Neural progenitor cell (in vitro differentiated cells): ENCODE measurements at places on chromosomes 7 and 10.

GRCh38 chr10:10647331-10647730 lies 370.3 kb upstream of the CELF2 start:
- no peak for DNase-seq

DNA sequence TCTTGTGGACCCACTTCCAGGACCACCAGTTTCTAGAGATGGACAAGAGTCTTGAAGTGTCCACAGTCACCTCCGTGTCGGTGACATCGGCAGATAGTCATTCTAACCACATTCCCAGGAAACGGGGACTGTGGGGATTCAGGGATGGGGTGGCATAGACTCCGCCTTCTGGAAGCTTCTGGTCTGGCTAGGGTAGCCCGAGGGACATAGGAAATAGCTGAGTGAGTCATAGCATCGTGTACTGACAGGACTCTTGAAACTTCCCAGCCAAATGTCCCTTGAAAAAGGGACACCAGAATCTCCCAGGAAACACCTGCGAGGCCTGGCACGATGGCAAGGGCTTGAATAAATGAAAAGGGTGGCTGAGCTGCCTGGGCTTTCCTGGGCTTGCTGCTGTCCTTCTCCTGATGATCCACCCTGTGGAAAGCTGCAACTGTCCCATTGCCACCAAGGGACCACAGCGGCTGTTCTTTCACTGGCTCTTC lies 84.1 kb upstream of the LRRC4 start:
- DNase-seq = no peak

GRCh38 chr7:106169821-106170610 lies 57.9 kb upstream of the SYPL1 start:
- DNase-seq = no peak

DNA sequence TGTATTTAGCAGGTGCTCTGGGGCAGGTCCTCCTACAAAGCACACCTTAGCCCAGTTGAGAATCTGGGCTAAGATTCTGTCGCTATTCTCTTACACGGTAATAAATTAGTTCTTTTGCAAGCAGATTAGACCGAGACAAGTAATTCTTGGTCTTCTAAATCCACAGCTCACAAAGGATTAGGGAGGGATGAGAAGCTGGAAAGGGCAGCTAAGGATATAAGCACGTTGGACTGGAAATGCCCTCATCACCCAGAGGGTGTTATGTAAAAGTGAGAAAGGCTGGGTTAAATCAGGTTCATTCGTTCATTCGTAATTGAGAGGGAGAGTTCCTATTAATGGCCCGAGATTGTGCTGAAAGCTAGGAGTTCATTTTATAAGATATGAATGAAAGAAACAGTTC lies 41.8 kb downstream of the PFKFB3 start:
- DNase-seq = peak; percentile 28

GRCh38 chr7:77184990-77185389 lies 14.6 kb downstream of the FGL2 start:
- no peak for DNase-seq

- DNase-seq = no peak
Measured at GRCh38 chr10:52649511-52649910, 123.1 kb downstream of the MBL2 start.

DNA sequence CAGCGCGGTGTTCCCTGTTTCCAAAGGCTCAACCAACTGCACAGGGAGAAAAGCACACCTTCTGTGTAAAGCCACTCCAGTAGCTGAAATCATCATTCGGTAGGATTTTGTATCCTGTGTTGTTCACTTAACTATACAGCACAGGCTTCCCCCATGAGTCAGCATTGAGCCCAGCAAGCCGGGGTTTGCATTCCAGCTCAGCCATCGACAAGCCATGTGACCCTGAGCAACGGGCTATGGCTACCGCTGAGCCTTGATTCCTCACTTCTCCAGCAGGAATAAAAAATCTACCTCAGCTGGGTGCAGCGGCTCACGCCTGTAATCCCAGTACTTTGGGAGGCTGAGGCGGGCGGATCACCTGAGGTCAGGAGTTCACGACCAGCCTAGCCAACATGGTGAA lies 44.1 kb upstream of the ATP6V0A4 start:
- DNase-seq = peak; percentile 31

DNA sequence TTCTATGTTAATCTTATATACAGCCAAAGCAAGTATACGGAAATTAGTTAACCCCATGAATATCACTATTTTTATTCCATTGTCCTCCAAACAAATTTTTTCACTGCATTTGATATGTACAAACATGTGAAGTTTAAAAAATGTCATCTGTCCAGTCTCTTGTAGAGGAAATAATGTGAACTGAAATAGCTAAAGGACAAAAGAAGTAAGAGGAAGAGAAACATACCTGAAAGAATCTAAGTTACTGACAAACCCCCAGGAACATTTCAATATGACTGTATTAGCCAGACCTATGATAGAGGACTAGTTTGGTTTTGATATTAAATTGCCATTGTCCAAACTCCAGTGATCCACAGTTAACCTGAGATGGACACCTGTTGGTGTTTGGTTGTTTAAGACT lies 80.6 kb downstream of the NRCAM start:
- no peak for DNase-seq

GRCh38 chr7:1505731-1506550 lies 1.8 kb upstream of the INTS1 start:
- DNase-seq = no peak

GRCh38 chr10:90788968-90789367 lies 68.9 kb downstream of the HTR7 start:
- no peak for DNase-seq

DNA sequence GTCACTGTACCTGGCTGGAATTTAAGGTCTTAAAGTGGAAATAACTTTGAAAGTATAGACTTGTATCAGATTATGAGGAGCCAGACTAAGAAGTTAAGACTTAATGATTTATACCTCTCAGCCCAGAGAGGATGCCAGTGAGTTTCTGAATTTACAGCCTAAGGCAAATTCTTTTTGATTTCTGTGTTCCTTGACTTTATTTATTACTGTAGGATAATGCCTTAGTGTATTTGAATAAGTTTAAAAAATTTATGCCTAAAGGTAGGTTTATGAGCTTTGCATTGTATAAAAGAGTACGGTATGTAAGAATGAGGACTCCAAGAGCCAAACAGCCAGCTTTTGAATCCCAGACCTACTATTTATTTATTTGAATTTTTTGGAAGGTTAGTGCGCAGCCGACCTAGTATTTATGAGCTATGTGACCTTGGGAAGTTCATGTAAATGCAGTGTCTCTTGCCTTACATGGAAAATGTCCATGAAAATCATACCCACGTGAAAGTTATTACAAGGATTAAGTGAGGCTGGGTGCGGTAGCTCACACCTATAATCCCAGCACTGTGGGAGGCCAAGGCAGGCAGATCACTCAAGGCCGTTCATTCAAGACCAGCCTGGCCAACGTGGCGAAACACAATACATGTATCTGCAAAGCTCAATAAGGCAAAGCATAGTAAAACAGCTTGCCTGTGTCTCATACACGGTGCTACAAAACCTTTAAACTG lies 174.6 kb downstream of the AUTS2 start:
- DNase-seq = no peak

DNA sequence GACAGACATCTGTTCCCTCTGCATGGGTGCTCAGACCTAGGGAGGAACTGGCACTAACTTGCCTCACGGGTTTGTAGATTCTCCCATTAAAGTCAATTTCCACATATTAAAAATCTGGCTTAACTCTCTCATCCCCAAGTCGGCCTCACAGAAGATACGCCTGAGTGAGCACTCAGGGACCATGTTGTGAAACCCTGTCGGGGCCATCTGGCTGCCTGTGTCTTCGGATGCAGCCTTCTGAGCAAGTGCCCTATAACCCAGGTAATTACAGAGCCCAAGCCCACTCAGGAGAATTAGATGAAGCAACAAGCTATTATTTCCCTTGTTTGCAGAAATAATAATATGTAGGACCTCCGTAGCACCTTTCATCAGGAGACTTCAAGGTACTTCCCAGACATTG lies 219.3 kb upstream of the GLI3 start:
- DNase-seq = no peak

DNA sequence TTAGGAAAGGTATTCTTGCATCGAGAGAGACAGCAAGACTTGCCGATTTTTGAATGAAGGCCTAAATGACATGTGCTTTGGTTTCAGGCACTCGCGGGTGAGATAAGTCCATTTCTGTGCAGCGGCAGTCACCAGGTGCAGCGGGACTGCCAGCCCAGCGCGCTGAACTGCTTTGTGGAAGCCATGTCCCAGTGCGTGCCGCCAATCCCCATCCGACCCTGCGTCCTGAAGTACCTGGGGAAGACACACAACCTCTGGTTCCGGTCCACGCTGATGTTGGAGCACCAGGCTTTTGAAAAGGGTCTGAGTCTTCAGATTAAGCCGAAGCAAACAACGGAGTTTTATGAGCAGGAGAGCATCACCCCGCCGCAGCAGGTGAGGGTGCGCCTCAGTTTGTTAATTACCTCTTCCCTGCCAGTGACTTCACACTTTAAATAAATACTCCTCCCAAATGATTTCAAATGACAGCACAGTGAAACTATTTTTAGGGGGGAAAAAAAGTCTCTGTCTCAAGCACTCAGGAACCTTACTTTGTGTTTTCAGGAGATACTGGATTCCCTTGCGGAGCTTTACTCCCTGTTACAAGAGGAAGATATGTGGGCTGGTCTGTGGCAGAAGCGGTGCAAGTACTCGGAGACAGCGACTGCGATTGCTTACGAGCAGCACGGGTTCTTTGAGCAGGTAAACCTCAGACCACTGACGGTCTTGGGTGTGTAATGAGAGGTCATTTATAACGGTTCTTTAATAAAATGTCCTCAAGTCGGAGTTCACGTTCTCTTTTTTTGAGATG lies 98.3 kb downstream of the TRRAP start:
- DNase-seq = no peak

GRCh38 chr7:107505997-107506673 lies 36.3 kb downstream of the GPR22 start:
- no peak for DNase-seq

DNA sequence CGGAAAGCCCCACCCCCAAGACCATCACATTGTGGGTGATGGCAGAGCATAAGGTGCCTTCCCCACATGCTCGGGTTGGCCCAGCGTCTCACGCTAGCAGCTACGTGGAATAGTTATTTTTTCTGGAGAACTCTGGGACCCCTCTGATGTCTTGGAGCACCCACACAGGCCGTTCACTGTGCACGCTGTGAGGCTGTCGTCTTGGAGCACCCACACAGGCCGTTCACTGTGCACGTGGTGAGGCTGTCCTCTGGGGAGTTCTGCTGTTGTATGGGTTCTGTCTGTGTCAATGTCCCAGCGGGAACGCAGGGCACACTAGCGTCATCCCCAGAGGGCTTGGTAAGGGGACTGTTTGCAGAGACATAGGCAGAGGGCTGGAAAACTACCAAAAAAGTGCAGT lies 38.8 kb upstream of the FAM20C start:
- no peak for DNase-seq

- no peak for DNase-seq
Measured at GRCh38 chr7:132191418-132191817, 384.9 kb downstream of the PLXNA4 start.

DNA sequence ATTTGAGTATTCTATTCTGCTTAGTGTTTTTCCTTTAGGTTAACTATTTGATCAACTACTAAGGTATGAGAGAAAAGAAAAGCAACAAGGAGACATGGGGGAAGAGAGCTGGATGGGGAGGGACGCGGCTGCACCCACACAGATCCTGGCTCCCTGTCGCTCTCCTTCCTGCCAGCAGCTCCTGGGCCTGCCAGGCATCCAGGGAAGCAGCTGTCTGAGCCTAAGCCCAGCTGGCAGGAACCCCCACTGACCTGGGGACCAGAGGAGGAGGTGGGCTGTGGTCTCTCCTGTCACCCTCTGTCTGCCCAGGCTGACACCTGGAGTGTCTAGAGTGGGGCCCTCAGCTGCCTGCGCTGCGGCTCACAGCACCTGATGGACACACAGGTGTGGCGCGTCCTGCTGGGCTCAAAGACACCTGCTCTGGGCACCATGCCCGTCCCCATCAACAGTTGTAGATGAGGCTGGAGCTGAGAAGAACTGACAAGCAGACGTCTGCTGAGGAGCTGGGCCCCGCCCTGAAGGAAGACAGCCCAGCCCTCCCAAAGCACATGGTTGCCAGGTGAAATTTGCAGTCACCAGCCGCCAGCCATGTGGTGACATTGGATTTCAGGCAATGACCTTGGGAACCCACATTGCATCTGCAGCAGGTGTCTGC lies 207.9 kb downstream of the PLXNA4 start:
- no peak for DNase-seq

GRCh38 chr7:27237735-27238334 lies 4.8 kb upstream of the EVX1 start:
- no peak for DNase-seq

DNA sequence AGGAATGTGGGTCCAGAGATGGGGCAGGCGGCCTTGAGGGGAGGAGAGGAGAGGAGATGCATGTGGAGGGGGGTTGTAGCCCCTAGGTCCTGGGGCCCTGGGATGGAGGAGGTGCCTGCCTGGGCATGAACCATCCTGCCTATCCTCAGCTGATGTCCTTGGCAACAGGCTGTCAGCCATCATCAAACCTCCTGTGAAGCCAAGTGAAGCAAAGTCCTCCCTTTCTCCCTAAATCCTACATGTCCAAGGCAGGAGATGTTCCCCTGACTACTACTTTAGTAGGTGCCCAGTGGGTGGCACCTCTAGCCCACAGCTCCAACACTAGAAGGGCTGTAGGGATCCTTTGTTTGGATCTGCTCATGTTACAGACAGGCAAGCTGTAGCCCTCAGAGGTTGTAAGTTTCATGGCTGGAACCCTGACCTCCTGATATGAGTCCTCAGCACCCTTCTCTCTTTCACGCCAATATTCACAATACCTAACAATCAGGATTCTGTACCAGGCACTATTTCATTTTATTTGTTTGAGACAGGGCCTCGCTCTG lies 66.6 kb upstream of the SYPL1 start:
- DNase-seq = no peak

GRCh38 chr10:124194199-124194824 lies 100.9 kb upstream of the CHST15 start:
- DNase-seq = no peak

- no peak for DNase-seq
Measured at GRCh38 chr7:93148144-93148543, at the start of gene SAMD9L. Gene SAMD9L (minus strand): TSS chr7:93148385. CDS start chr7:93135971, 12,414 bp downstream.

- peak; percentile 44 for DNase-seq
Measured at GRCh38 chr10:18400201-18400905, 251.0 kb downstream of the NSUN6 start.

- no peak for DNase-seq
Measured at GRCh38 chr7:92832534-92833023, 3.8 kb downstream of the CDK6 start.

DNA sequence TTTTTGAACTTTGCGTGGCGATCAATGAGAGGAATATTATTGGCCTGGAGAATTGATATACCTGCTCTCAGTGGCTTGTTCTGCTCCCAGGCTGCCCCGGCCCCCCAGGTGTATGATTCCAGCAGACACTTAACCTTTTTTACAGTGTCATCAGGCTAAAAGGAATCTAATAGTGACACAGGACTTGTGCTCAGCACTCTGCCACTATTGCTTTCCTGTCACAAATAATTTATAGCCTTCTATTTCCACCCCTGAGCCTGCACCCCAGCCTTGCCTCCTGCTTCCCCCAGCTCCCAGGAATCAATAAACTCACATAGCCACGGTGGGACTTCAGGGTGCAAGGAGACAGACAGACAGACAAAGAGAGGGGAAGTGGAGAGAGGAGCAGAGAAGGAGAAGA lies 28.3 kb downstream of the PAX2 start:
- DNase-seq = no peak
